Brain (organoid and tissue), 16 donors: ENCODE measurements at places on chromosomes 5 and 9.

- DNase-seq, result no peak
These were observed 102.7 kb upstream of the VCAN start for GRCh38 chr5:83368835-83369234.

DNA sequence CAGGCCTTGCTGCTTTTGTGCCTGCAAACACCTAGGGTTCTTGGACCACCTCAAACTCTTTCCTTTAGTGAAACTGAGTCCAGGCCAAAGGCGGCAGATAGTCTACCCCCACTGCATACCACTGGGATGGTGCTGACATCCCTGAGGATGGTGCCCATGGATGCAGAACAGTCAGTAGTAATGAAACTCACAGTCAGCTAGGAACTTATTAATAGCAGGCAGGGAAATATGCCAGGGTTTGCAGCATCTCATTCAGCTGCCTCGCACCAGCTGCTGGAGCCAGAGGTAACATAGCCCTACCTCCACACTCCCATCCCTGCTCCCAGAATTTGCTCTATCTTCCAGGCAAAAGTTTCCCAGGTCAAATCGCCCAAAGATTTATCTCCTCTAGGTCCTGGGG is 189.1 kb downstream of the SREK1 start:
- DNase-seq, result no peak

GRCh38 chr5:73799401-73799972 is 173.5 kb downstream of the ARHGEF28 start:
- no peak for DNase-seq

DNA sequence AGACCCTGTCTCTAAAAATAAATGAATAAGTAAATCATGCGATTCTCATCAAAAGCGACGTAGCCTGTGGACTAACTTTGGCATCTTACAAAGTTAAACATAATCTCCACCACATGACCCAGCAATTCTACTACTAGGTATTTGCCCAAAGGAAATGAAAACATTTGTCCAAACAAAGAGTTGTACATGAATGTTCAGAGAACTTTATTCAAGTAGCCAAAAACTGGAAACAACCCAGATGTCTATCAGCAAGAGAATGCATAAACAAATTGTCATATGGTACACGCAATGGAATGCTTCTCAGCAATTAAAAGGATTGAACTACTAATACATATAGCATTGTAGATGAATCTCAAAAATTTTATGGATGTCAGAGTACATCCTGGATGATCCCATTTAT is 82.6 kb downstream of the ADRB2 start:
- DNase-seq, result no peak

- DNase-seq, result peak; percentile 15
These were observed 116.7 kb downstream of the GOLPH3 start for GRCh38 chr5:32057187-32058096.

- DNase-seq, result no peak
These were observed 417.1 kb downstream of the KDM4C start for GRCh38 chr9:7174884-7175283.

- no peak for DNase-seq
These were observed 1164.5 kb downstream of the CDH12 start for GRCh38 chr5:21688655-21689054.

DNA sequence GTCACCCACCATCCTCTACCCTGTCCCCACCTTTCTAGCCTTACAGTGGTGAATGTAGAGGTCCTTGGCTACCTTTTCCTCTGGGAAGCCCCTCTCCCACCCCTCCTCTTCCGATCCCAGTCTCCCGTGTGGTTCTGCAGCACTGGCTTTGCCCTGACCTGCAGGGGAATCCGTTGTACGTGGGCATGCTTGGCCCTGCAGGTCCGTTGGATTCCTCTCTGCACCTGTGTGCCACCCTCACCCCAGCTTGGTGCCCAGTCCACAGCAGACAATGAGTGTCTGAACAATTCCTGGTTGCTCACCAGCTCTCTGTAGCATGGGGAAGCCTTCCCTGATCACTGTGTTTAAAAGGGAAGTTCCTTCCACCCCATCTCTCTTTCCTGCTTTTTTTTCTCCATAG is 185.1 kb downstream of the PAX5 start:
- no peak for DNase-seq

GRCh38 chr5:151082282-151082902 is 1.6 kb upstream of the TNIP1 start:
- peak; percentile 28 for DNase-seq

DNA sequence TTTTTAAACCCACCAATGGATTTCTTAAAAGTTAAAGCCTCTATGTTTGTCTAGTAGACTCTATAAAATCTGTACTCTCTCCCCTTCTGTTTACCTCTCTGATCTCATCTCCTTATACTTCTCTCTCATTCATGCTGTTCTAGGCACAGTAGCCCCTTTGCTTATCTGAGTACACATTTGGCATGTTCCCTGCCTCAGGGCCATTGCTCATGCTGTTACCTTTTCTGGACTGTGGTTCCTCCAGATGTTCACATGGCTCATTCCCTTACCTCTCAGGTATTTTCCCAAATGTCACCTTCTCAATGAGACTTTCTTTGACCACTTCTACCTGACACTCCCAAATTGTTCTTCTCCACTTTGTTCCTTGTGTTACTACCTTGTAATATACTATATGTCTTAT is 176.1 kb downstream of the CWC27 start:
- DNase-seq, result no peak

DNA sequence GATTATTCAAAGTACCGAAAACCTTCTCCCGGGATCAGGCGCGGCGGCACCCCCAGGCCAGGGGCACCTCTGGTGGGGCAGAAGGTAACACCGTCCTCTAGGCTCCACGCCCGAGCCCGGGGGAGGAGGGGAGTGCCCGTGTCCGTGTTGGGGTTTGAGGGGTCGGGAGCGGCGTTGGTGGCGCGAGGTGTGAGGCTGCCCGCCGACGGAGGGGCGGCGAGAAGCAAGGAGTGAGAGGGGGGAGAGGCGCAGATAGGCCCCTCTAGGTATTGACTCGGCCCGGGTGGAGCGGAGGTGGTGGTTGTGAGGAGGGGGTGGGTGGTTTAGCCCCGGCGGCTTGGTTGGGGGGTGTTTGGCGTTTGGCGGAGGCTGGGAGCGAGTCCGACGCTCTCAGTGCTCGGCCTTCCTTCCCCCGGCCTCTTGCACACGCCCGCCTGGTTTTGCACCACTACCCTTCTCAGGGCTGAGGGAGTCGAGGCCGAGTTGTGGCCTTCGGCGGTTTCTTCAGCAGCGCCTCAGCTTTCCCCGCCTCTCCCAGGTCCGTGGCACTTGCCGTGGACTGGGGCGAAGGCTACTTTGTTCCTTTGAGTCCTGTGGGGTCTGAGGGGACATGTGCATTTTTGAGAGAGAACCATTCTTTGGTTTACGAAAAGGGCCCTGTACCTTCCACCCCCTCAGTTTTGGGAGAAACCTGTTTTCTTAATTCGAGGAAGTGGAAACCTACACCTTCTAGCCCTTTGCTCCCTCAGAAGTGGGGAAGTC is 450 bp downstream of the GPBP1 start:
- DNase-seq, result peak; percentile 58

GRCh38 chr9:4497855-4498254 is 7.6 kb downstream of the SLC1A1 start:
- no peak for DNase-seq

DNA sequence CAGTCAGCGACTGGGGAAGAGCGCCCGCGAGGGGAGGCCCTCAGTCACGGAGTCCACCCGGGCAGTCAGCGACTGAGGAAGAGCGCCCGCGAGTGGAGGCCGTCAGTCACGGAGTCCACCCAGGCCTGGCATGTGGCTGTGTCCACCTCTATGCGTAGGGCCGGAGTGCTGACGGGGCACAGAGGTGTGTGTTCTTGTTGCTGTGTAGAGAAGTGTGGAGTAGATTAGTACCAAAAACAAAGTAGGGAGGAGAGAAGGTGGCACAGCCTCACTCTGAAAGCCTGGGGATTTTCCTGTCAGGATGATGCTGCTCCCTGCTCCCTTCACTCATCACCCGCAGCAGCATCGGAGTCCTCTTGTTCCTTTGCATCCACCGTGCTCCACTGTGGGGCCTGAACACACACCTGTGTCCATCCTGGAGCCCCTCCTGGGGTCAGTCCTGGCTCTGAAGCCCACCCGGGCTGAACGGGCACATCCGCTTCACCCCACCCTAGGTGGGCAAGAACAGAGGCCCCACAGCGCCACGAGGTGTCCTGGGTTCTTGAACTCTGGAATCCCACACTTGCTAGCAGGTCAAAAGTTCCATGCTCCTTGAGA is 37.9 kb downstream of the AHRR start:
- no peak for DNase-seq

DNA sequence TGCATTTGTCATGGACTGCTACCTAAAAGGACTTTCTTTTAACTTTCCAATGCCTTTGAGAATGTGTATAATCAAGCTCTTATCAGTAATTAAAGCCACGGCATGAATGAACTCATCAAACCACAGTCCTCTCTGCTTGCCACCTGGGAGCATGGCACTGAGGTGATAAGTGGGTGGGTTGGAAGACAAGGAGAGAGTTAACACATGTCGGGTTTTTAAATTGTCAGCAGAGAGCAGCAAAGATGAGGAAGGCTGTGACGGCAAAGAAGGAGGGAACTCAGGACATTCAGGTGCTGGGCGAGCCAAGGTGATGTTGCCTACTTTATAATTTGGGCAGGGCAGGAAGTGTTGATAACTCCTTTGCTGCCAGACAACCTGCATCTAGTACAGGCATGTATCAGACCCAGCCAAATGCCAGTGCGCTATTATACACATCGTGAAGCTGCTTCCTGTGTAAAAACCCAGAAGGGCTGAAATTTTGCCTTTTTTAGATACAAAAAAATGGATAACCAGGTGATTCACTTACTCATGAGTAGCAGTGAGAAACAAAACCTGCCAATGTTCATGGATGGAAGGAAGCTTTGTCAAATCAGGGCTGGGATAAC is 269.1 kb downstream of the KIF4B start:
- no peak for DNase-seq

DNA sequence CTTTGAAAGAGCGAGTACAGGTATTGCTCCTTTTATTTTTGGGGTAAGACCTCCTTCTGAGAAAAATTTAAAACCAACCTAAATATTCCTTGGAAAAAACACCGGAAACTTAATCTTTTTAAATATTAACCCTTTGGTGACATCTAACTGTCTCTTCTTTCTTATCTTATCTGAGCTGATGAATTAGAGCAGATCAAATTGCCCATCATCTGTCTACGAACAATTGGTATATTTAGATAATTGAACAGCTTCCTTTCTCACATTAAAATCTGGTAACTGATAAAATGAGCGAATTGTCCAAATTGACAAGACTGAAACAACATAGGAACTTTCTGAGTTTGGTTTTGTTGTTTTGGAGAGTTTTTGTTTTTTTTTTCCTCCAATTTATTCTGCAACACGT is 2.0 kb downstream of the ISL1 start:
- peak; percentile 26 for DNase-seq

GRCh38 chr9:119986205-119986604 is 593.8 kb downstream of the CDK5RAP2 start:
- no peak for DNase-seq

DNA sequence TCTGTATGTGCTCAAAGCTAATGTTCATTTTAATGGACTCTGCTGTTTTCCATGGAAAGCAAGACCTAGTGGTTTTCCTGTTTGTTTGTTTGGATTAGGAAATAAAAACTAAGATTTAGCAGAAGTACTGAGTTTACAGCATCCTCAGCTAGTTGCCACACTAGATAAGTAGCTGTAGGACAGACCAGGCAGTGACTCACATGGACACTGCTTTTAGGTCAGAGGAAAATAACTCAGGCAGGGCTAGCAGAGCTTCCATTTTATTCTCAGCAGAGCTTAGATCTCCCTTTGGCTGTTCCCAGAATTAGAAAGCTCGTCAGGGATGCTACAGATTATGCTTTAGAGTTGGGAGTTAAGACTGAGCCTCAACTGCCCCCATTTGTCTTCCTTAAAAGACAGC is 204.4 kb downstream of the SH3GL2 start:
- no peak for DNase-seq

DNA sequence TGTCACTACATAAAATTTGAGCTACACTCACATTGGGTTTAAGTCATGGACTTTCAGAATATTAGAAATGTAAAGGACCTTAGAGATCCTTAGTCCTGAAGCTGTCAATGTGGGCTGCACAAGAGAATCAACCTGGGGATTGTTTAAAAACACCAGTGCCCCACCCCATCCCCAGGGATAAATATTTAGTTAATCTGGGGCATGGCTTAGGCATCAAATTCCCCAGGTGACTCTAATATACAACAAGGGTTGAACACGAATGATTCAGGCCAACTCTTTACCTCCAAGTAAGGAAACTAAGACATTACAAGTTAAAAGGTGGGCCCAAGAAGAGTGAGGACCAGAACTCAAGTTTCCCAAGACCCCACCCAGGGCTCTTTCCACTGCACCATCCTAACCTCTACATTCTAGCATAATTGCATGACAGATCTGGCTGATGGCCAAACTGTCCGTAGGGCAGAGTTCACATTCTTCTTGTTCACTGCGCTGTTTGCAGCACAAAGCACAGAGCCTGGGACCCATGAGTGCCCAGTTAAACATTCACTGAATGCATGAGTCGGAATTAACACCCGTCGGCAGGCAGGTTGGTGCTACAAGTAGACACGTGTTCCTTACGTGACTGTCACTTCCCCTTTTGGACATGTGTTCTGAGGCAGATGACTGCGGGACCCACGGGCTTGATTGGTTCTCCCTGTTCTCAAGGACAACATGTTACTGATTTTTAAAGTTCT is 25.2 kb downstream of the CYFIP2 start:
- no peak for DNase-seq

DNA sequence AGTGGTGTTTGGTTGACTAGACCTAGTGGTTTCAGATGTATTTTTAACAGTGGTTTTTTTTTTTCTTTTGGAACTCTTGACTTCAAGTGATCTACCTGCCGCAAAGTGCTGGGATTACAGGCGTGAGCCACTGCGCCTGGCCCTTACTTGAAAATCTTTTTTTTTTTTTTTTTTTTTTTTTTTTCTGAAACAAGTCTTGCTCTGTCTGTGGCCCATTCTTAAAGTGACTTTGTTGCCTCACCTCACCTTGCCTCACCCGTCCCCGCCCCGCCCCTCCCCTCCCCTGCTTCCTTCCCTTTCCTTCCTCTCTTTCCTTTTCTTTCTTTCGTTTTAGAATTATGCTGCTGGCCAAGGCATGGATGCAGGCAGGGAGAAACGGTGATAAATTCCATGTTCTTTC is 26.0 kb downstream of the GPBP1 start:
- no peak for DNase-seq

- no peak for DNase-seq
These were observed 439.2 kb downstream of the NTRK2 start for GRCh38 chr9:85108746-85109145.

GRCh38 chr5:127923804-127924570 is 159.6 kb upstream of the SLC12A2 start:
- no peak for DNase-seq

GRCh38 chr5:95565280-95565920 is 10.5 kb downstream of the ARSK start:
- DNase-seq, result no peak

DNA sequence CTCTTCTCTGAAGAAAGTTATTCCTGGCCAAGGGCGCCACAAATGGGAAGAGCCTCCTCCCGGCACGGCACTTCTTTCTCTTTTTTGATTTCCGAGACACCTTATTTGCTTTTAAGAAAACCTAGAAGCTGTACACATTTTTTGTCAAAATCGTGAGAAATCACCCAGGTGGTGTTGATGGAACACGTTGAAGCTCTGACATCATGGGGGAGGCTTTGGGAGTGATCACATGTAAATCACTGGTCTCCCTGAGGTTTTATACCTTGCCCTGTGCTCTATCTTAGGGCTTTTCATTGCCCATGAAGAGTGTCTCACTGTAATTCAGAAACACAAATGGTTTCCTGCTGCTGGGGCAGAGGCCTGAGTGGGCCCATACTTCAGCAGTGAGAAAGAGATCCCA is 27.4 kb downstream of the SLC36A1 start:
- no peak for DNase-seq
